ENCODE measurements at places on chromosomes 3 and 15. TPM values are rescaled to one million over a fixed set of nuclear protein-coding genes. Genes with fewer than 3 reads are reported as not detected.

The HCN4 gene
- total RNA-seq, result 0.07 TPM

The AADACL2 gene
- total RNA-seq, result not detected

The SERPINI2 gene
- not detected for total RNA-seq

The LRRC34 gene
- 5.8 TPM for total RNA-seq

The STAB1 gene
- total RNA-seq, result 216 TPM

The CADPS gene
- total RNA-seq, result not detected

The SLITRK3 gene
- total RNA-seq, result 30.8 TPM

The PLA2G4D gene
- not detected for total RNA-seq

The ZNF660 gene
- total RNA-seq, result 7.6 TPM

The STIMATE gene
- total RNA-seq, result 6.7 TPM

The GABRB3 gene
- total RNA-seq, result not detected

The ZNF501 gene
- 319 TPM for total RNA-seq

The CLDN16 gene
- total RNA-seq, result not detected

The KPNA1 gene
- 88.3 TPM for total RNA-seq

The C3orf80 gene
- not detected for total RNA-seq

The TRH gene
- total RNA-seq, result not detected

The SPINK8 gene
- not detected for total RNA-seq

The MFN1 gene
- total RNA-seq, result 10.0 TPM

The NPRL2 gene
- total RNA-seq, result 26.2 TPM

The GRAMD2A gene
- 4.1 TPM for total RNA-seq

The TICRR gene
- under 0.01 TPM for total RNA-seq

The SMCO1 gene
- not detected for total RNA-seq

The TEX9 gene
- 22.8 TPM for total RNA-seq

The LRRC57 gene
- total RNA-seq, result 27.1 TPM

The GASK1A gene
- total RNA-seq, result 38.8 TPM

The BLM gene
- total RNA-seq, result 0.46 TPM

The PHC3 gene
- total RNA-seq, result 164 TPM

The DLEC1 gene
- 1.9 TPM for total RNA-seq

The ZNF502 gene
- 9.8 TPM for total RNA-seq

The LHFPL4 gene
- total RNA-seq, result not detected

The DPPA2 gene
- total RNA-seq, result not detected

The CCDC54 gene
- not detected for total RNA-seq

Measured in uterus (tissue), 4 donors.